Right renal cortex interstitium (tissue), 3 donors: ENCODE measurements at places on chromosomes 1 and 21. TPM values are rescaled to one million over a fixed set of nuclear protein-coding genes. Genes with fewer than 3 reads are reported as not detected.

TENT5C gene
- polyA plus RNA-seq, result 3.4 TPM

BGLAP gene
- 1.3 TPM for polyA plus RNA-seq

MROH7 gene
- polyA plus RNA-seq, result 2.9 TPM

PDE9A gene
- polyA plus RNA-seq, result 36.1 TPM

SLC35F3 gene
- polyA plus RNA-seq, result 0.75 TPM

CD2 gene
- polyA plus RNA-seq, result 0.35 TPM

IFNLR1 gene
- 3.9 TPM for polyA plus RNA-seq

TNN gene
- 3.0 TPM for polyA plus RNA-seq

SPRR2A gene
- not detected for polyA plus RNA-seq
